GF-D8 (cell line): ENCODE measurements at places on chromosomes 1 and 21.

DNA sequence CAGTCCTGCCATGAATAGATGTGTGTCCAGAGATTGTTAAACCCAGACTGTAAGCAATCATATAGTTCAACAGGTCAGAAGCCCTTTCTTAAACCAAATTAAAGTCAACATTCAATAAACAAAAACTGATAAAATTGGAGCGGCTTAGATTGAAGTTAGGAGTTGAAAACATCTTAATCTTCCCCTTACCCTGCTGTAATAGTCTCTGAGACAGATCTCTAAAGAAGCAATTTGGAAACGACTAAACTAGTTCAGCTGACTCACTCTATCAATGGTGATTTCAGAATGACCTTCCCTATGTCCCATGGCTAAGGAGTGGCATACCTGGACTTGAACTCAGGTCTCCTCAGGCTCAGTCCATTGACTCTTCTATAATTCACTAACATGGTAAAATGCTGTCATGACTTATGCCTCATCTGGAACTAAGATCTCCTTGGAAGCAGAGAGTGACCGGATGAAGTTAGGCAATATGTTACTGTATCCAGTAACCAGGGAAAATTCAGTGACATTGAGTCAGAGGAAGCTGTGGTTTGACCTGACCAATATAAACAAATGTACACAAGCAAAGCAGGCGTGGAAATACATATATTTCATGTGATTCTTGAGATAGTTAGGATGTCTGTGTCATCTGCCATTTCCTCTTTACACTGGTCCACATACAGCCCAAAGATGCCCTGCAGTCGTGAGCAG lies 30.1 kb downstream of the SGIP1 start:
- no peak for DNase-seq

DNA sequence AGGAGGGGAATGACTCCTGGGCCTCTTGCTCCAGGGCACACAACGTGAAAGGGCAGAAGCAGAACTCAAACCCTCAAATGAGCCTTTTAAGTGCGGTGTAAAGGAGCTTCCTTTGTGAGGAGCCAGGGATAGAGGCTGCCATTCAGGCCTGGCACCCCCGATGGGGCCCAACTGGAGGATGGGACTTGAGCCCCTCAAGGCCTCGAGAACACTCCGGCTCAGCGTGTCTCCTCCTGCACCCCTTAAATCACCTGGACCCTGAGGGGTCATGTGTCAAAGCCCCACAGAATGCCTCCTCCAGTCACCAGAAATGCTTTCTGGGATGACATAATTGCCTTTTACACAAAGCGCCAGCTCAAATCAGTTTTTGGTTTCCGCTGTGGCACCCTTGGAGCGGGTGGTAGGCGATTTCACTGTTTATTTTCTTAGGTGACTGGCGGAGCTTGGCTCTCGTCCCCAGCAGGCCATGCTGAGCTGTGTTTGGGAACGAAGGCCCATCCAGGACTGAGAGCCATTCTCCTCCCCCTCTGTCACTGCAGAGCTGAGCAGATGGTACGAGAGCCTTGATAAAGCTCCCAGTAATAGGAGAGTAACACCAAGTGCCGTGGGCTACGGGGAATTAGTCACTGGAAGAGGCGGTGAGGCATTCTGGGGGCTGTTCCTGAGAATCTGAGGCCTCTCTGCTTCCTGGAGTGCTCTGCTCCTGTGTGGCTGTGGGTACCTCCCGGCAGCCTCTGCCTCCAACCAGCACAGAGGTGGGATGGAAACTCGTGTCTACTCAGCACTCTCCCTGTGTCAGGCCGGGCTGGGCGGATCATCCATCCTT lies 163.0 kb downstream of the GRIK3 start:
- no peak for DNase-seq

GRCh38 chr21:30101967-30102366 lies 64.6 kb downstream of the CLDN17 start:
- no peak for DNase-seq

DNA sequence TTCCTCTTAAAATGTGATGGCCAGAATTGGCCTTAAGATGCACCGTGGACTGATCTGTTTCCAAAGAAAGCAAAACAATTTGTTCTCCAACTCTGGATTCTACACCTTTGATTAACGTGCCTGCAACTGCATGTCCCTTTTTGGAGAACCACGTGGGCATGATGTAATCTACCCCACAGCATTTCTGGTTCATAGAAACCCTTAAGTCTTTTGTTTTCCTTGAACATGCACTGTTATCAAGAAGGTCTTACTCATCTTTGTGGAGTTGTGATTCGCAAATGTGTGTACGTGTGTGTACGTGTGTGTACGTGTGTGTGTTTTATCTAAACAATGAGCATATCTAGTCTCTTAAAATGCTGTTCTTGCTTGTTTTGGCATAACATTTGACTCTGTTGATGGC lies 57.8 kb downstream of the LPAR3 start:
- DNase-seq: no peak

- DNase-seq: no peak
Measured at GRCh38 chr21:25964015-25964414, 206.6 kb downstream of the APP start.

DNA sequence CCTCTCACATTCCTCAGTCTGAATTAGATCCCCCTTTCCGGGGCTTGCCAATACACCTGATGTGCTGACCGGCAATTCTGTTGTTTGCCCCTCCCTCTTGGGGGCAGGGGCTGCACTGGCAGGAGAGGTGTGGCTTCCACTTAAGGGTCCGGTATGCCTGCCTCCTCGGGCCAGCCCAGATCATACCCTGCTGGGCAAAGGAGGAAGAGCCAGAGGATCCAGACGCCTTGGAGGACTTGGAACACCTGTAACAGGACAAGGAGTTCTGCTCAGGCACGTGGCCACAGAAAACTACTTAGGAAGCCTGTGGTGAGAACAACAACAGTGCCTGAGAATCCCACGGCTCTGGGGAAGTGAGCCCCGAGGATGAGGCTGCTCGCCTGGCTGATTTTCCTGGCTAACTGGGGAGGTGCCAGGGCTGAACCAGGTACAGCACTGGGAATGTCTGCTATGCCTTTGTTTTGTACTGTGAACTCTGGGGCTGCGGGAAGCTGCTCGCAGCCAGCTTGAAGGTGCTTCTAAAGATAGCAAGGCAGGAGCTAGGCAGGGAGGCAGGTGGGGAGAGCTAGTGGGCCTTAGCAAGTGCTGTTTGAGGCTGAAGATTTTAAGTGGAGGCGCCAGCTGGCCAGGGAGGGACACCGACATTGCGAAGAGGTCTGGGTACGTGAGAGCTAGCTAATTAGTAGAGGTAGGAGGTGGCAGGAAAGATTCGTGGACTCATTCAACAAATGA lies at the start of gene SMPDL3B:
TSS of gene SMPDL3B (plus strand) at position 183 of the 732 bp plus-strand sequence. CDS start at position 367, 184 bp downstream.
- peak; percentile 23 for DNase-seq

DNA sequence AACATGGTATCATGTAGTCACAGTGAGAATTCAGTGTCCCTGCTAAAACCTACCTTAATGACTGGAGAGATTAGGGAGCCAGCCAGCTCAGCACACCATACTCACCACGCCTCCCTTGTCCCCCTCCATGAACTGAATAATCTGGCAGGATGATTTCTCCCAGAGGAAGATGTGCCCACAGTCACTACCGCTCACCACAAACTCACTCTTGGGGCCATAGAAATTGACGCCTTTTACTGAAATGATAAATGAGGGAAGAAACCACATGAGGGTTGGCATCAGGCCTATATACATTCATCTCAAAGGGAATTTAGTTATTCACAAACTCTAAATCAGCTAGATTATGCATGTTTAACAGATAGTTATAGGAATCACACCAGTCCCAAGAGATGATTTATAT lies 17.4 kb downstream of the PEA15 start:
- no peak for DNase-seq

DNA sequence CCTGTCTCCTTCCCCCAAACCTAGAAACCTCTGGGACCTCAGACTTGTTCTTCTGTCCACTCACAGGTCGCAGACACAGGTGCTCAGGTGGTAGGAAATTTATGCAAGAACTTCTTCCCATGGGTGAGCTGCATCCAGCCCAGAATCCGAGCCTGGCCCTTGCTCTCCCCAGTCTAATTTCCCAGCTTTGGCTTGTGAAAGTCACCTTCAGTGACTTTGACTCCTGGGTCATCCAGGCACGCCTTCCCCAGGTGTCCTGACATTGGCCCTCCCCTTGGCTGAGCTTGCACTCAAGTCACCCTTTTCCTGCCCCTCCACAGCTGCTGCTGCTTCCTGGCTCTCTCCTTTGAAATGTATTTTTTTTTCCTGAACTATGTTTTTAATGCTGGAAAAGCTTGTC lies 6.6 kb downstream of the IPO13 start:
- no peak for DNase-seq

- DNase-seq: no peak
Measured at GRCh38 chr1:82153272-82153629, 352.5 kb downstream of the ADGRL2 start.

DNA sequence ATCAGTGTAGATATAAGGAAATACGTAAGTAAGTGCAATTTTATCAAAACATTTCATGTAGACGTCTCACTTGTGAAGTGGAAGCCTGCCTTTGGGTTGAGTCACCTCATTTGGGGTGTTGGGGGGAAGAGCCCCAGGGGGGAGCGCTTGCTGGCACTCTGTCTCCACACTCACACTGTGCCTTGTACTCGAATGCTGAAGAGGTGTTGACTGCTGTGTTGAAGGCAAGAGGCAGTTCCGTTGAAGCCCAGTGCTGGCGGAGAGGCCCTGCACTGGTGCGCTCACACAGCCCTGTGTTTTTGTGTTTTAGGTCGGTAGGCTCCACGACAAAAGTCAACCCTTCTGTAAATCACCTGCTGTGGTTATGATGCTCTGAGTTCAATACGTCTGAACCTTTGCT lies 131.9 kb upstream of the COL6A1 start:
- no peak for DNase-seq

DNA sequence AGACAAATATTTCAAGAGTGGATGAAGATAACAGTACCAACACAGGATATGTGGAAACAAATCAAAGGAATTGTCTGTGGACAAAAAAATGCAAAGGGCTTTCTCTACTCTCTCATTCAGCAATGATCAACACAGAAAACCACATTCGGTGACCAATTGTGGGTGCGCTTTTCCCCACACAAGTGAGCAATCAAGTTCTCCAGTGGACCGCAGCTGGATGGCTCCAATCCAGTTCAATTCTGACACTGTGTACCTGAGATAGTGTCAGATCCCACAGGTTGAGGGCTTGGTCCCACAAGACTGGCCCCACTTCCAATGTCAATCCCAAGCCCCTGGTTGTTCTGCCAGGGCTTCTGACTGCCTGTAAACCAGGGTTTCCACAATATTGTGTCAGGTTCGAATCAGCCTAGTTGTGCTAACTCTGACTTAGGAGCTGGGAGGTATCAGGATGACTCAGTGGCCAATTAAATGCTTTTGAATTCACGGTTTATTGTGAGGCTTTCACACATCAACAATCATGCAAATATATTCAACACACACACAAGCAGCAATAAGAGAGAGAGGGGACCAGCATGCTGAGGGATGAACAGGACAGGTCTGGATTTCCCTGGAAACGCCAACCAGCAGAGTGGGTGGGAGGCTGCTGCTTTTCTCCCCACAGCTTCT lies 87.0 kb upstream of the BTG3 start:
- DNase-seq: no peak

GRCh38 chr1:27166351-27166802 lies 11.5 kb upstream of the SLC9A1 start:
- no peak for DNase-seq

GRCh38 chr1:31944205-31945089 lies 6.3 kb upstream of the PTP4A2 start:
- peak; percentile 95 for DNase-seq

GRCh38 chr1:20410503-20410902 lies 75.5 kb downstream of the CAMK2N1 start:
- DNase-seq: no peak
